IPS DF 6.9 (cell line): ENCODE measurements at places on chromosomes 4 and X.

DNA sequence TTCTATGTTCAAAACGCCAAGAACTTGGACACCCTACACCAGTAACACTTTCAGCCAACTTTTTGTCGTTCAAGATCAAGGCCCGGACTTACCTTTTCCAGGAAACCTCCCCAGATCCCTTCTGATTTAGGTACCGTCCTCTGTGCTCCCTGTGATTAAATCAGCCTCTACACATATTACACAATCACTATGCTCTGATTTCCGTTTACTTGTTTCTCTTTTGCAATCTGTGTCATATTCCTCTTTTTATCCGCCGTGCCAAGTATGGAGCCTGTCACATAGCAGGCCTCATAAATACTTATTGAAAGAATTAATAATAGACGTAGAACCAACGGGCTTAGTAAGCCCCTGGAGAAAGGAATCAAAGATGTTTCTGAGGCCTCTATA, 722 bp upstream of the TMEM33 start:
- DNase-seq: no peak

- no peak for DNase-seq
Measured at GRCh38 chr4:117164338-117164737, 79.0 kb upstream of the TRAM1L1 start.

- DNase-seq: no peak
Measured at GRCh38 chrX:123277347-123277746, 93.3 kb downstream of the GRIA3 start.

DNA sequence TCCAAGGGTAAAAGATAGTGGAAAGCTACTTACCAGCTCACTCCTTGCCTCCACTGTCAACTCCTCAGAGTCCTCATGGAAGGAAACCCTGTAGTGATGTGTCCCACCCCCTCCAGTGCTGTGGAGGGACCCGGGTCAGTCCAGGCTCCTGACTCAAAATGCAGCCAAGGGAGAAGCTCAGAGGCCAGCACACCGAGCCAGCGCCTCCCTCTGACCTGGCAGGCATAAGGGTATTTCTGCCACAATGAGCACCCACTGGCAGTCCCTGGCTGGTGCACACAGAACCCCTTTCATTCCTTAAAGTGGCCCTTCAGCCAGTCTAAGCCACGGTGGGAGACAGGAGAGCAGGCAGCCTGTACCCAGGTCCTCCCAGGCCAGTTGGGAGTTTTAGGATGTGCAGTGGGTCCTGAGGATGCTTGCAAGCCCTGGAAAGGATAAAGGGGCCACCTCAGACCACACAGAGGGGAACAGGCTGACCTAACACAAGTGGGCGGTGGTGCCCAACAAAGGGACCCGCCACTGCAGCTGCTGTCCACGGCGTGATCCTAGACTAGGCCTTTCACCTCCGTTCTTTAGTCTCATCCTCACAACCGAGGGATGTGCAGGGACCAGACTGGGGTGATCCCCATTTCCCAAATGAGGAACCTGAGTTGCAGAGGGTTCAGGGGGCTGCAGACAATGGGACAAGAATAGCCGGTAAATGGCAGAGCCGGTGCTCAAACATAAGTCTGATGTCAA, 5.7 kb downstream of the JAKMIP1 start:
- DNase-seq: no peak

DNA sequence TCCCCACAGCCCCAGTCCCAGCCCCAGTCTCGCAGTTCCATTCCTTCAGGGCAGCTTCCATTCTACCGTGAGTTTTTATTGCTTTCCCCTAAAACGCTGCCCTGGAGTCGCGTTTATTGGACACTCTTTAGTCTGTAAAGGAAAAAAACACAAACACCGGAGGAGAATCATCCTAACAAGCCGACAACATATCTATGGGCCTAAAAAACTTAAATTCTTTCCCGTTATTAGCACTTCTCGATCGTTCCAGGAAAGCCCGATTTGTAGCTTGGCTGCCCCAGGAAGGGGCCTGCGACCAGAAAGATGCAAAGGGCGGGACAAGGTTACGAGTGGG, 178.5 kb downstream of the CBR4 start:
- no peak for DNase-seq
